C1 segment of cervical spinal cord (tissue), 14 donors: ENCODE measurements at places on chromosomes 11 and 22.

DNA sequence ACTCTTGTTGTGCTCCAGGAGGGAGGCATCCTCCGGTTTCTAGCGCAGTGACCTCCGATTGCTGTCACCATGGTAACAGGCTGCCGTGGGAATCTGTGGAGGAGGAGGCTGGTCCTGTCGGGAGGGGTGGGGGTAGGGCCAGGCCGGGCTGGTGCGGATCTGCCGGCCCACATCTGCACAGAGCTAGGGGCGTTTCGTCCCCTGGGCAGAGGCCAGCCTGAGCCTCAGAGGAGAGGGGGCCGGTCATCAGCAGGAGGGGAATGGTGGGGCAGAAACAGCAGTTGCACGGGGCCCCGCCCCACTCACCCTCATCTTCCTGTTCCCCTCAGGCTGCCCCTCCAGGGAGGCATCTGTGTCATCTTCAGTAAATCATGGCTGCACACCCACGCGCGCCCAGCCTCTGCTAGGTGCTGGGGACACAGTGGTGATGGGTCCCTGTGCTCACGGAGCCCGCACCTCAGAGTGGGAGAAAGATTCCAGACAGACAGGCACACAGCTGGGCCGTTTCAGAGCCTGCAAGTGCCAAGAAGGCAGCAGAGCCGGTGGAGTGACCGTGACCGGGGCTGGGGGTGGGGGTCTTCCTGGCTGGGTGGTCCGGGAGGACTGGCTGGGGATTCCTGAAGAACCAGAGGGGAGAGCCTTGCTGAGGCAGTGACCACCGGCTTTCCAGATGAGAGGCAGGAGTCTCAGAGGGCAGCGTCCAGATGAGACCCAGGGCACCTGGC is 120.5 kb downstream of the CACNA1I start:
- no peak for DNase-seq

DNA sequence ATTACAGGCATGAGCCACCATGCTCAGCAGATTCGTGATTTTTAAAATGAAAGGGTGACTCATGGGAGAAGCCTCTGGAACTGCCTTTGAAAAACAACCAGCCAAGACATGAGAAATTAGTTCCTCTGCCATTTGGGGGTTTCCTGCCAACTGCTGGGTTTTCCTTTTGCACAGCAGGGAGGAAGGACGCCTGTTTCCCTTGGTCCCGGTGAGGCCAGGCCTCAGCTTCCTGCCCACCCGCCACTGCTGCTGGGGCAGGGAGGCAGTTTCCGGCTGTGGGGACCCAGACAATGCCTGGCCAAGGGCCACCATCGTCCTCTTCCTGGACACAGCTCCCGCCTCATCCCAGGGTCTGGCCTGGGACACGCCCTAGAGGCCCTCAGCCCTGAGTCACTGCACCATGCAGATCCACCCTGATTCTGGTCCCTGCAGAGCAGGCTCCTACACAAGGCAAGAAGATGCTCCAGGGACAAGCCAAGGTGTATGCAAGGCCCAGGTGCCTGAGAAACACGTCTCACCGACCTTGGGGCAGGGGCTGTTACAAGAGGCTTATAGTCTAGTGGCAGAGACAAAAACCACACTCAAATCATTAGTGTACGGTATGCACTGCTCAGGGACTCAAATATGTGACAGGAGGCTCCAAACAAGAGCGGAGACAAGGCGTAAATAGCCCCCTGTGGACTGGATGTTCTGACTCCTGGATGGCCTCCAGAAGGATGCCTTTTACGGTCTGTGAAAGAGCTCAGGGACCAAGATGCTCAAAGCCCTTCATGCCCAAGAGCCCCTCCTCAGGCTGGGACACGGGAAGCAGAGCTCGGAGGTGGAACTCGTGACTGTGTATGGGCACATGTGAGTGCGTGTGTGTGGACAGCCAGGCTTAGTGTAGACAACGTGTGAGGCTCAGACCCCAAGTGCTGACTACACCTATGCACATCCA is 10.0 kb downstream of the PPM1F start:
- DNase-seq = no peak

GRCh38 chr22:19059481-19060278 is 62.5 kb downstream of the DGCR2 start:
- no peak for DNase-seq

- no peak for DNase-seq
Measured at GRCh38 chr11:84117394-84117793, 831.2 kb upstream of the CCDC90B start.

GRCh38 chr11:6652182-6652581 is 3.4 kb downstream of the DCHS1 start:
- DNase-seq = no peak

- DNase-seq = no peak
Measured at GRCh38 chr11:97237151-97237550, 847.3 kb downstream of the JRKL start.

DNA sequence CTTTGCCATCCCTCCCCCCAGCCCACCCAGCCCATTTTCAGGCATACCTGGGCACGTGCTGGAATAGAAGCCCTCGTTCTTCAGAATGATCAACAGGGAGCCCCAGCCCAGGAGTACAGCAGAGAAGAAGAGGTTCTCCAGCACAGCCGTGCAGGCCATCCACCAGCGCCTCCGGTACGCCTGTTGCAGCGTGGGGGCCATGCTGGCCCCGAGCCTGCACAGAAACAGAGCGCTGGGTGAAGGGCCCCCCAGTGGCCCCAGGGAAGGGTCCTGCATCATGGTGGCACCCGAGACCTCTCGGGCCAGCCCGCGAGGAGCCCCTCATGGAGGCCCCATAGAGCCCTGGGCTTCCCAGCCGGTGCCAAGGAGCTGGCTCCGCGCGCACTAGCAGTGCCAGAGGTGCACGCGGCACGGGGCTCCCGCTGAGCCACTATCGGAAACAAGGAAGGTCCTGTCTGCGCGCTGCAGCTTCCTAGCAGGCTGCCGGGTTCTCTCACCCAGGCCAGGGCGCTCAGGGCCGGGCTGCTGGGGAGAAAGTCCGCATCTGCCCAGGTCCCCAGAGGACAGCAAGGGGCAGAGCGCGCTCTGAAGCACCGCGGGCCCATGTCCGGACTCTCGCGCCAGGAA is 1.5 kb downstream of the SLC43A1 start:
- no peak for DNase-seq

DNA sequence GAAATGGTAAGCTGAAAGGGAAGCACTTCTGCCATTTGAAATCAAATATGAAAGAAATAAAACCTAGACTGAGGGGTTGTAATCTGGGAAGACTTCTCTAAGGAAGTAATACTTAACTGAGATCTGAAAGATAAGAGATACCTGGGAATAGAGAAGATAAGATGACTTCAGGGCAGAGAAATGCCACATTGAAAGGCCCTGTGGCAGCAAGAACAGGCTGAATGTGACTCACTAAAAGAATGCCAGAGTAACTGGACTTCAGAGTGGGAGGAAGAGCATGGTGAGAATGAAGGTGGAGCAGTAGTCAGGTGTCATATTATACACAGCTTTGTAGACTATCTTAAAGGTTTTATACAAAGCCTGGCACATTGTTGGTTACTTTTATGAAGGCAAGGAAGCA is 17.6 kb downstream of the CALCA start:
- DNase-seq = no peak

- DNase-seq = no peak
Measured at GRCh38 chr11:121456151-121456550, 3.4 kb upstream of the SORL1-AS1 start.

DNA sequence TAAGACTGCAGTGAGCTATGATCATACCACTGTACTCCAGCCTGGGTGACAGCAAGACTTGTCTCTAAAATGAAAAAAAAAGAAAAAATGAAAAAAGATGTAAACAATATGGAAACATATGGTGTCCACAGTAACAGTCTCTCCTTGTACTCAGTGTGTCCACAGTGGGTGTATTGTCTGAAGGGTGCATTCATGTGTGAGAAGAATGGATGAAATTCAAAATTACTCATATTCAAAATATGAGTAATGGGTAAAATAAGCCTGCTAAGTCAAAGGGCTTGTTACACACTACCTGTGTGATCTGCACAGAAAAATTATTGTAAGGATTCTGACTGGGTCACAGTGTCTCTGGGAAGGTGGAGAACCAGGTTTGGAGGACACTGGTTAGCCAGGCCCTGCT is 26.9 kb downstream of the PPFIA1 start:
- no peak for DNase-seq

DNA sequence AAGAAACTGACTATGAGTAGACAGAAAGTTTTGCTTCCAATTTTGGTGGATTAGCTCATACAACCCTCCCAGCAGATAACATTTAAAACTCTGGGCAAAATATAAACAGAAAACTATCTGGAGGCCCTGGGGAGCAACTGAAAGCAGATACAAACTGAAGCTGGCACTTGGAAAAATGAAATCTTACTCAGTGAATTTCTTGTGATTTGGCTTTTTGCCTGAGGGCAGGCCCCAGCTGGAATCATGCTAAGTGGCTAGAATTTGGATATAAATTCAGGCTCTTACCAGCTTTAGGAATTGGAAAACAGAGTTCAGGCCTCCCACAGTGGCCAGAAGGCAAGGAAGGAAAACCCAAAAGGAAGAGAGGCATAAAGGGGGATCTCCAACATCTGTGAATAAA is 85.8 kb downstream of the EFCAB6 start:
- no peak for DNase-seq

- no peak for DNase-seq
Measured at GRCh38 chr11:33531743-33532181, 168.9 kb downstream of the C11orf91 start.

- DNase-seq = no peak
Measured at GRCh38 chr11:623349-623869, 1.3 kb downstream of the CDHR5 start.

- no peak for DNase-seq
Measured at GRCh38 chr11:64661146-64661545, 61.9 kb downstream of the NRXN2 start.

DNA sequence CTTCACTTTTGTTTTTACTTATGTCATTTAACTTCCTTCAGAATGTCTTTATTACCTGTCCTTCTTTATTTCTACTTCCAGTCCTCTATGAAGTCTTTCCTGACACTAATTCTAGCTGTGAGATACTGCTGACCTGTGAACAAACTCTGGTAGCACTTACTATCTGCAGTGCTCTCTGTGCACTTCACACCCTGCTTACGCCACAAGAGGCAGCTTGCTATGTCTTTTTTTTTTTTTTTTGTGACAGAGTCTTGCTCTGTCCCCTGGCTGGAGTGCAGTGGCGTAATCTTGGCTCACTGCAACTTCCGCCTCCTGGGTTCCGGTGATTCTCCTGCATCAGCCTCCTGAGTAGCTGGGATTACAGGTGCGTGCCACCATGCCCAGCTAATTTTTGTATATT is 10.7 kb downstream of the STIM1 start:
- DNase-seq = no peak

DNA sequence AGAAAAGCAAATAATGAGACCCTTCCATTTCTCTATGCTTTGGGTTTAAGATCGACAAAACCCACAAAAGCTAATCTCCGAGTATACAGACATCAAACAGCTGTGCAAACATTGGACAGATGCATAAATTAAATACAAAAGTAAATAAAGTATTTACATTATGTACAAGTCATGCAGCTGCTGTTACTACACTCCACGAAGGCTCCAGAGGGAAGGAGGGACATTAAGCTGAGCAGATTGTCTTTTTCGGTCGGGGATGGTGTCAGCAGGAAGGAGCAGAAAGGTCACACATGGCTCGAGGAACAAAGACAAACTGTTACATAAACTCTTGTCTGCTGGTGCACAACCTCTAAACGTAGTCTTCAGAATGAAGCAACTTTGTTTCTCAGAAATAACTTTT is 88.8 kb upstream of the BARX2 start:
- DNase-seq = no peak

- no peak for DNase-seq
Measured at GRCh38 chr11:115873813-115874212, 369.6 kb upstream of the CADM1 start.

DNA sequence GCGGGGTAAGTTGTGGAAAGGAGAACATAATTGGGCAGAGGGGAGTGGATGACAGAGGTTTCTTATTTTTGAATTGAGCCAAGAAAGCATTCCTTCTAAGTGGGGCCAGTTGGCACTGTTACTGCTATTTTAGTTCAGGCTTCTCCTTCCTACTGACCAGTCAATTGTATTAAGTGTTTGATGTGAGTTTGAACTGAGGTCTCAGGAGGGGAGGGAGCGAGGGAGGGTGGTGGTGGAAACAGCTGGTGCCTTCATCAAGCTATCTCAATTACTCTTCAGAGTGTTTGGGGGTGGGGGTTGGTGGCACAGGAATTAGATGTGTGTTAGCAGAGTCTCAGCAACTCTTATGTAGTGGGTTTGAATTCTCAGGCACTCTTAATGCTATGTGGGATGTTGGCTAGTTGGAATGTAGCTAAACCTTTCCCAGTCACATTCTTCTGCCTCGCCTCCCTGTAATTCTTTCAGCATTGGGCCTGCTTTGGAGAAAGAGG is 14.5 kb downstream of the CTNND1 start:
- DNase-seq = no peak

- no peak for DNase-seq
Measured at GRCh38 chr11:24253237-24253760, 243.6 kb upstream of the LUZP2 start.

DNA sequence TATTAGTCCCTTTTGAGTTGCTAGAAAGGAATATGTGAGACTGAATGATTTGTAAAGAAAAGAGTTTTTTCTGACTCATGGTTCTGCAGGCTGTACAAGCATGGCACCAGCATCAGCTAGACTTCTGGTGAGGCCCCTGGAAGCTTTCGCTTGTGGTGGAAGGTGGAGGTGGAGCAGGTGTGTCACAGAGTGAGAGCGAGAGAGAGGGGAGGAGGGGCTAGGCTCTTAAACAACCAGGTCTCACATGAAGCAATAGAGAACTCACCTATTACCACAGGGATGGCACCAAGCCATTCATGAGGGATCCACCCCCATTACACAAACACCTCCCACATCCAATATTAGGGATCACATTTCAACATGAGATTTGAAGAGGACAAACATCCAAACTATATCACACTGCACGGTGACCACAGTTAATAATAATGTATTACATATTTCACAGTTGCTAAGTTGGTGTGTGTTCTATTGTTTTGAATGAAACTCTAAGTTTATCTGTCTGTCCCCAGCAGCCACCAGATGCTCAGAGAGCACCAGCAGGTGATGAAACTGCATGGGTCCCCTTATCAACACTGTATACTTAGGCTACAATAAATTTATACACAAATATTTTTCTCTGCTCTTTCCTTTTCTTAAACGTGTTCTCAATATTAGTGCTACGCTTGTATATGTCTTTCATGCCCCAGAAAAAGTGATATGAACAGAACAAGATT is 14.1 kb downstream of the ZFP91 start:
- DNase-seq = no peak

GRCh38 chr11:60919320-60919719 is 4.9 kb upstream of the TMEM132A start:
- no peak for DNase-seq
